NCI-H2171 (cell line): ENCODE measurements at places on chromosomes 3 and 15.

DNA sequence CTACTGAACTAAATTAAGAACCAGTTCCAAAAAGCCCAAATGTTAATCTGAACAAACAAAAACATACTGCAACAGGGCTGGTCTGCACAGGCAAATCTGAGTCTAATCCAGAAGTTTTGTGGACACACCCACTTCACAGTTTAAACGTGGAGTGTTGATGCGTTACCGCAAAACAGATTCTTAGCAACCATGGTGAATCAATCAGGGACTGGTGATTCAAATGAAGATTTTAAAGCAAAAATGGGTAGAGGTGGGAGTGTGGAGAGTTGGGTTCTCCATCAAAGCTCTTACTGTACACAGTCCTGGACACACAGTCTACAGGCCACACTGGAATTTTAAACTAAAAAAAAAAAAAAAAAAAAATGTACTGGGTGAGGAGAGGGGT, 5.2 kb downstream of the ANXA2 start:
- DNase-seq, result no peak

DNA sequence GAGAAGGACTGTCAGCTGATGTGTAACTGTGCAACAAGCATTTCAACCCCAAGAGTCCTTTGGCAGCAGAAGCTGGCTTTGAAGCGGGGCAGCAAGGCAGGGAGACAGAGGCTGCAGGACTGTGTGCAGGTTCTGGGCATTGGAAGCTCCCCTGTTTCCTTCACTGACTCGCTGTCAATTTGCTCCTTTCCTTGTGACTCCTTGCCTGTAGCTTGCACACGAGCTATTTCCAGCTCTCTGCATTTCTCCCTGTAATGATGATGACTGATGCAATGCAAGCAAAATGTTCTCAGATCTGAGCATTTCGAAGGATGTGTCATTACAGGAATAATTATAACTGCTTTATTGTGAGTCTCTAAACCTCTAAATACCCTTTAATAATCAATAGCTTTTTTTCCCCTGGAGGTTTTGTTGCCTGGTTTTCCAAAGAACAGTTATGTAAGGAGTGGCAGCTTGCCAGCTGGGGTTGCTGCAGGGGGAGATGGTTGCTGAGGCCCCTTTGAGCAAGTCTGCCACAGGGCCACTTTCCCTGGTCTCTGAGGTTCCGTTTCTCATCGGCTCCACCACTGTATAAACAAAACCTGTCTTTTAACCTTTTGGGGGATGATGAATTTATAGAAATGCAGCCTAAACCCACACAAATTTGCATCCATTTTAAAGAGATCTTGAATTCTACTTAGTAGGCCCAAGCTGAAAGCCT, 2.8 kb downstream of the APOD start:
- no peak for DNase-seq

DNA sequence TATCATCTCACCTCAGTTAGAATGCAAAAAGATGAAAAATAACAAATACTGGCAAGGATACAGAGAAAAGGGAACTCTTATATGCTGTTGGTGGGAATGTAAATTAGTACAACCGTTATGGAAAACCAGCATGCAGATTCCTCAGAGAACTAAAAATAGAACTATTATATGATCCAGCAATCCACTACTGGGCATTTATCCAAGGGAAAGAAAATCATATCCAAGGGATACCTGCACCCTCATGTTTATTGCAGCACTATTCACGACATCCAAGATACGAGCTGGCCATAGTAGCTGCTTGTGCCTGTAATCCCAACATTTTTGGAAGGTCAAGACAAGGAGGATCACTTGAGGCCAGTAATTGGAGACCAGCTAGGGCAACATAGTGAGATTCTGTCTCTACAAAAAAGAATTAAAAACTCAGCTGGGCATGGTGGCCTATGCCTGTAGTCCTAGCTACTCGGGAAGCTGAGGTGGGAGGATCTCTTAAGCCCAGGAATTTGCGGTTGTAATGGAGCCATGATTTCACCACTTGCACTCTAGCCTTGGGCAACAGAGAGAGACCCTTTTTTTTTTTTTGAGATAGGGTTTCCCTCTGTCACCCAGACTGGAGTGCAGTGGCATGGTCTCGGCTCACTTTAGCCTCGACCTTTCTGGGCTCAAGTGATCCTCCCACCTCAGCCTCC, 26.6 kb downstream of the USP50 start:
- no peak for DNase-seq

GRCh38 chr3:142947799-142948575, 15.5 kb downstream of the PAQR9 start:
- DNase-seq, result no peak

GRCh38 chr3:198071602-198072287, 111.7 kb downstream of the LMLN start:
- no peak for DNase-seq

- peak; percentile 18 for DNase-seq
Measured at GRCh38 chr3:161409069-161409468, 37.8 kb upstream of the SPTSSB start.

GRCh38 chr15:33031324-33031821, 163.1 kb downstream of the FMN1 start:
- peak; percentile 80 for DNase-seq

DNA sequence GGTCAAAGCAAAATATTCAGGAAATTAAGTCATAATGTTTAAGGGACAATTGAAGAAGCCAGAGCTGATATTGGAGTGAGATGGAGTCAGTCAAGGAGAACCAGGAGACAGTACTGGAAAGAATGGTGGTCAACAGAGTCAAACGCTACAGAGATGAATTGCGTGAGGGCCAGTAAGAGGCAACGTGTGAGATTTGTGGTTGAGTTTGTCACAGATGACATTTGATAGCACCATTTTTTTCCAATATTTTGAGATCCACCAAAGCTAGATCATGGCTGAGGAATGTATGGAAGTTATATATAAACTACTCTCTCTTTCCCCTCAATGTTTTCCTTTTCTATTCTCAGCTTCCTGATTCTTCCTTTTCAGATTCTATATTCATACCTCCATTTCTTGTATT, 375.1 kb upstream of the ROBO2 start:
- DNase-seq, result no peak

DNA sequence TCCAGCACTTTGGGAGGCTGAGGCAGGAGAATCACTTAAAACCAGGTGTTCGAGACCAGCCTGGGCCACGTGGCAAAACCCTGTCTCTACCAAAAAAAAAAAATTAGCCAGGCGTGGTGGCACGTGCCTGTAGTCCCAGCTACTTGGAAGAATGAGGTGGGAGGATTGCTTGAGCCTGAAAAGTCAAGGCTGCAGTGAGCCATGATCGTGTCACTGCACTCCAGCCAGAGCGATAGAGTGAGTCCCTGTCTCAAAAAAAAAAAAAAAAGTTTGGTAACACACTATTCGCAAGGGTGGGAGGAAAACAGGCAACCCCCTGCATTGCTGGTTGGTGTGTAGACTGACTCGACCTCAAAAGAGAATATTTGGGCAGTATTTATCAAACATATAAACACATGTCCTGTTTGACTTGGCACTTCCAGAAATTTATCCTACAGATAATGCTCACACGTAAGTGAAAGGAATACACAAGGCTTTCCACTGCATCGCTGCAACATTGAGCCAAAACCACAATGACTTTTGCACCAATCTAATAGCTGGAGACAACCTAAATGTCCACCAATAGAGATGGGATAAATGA, 3.1 kb upstream of the ANPEP start:
- no peak for DNase-seq

GRCh38 chr3:154338570-154338969, 14.3 kb upstream of the DHX36 start:
- no peak for DNase-seq

GRCh38 chr3:135994708-135995337, 29.3 kb downstream of the PPP2R3A start:
- DNase-seq, result no peak

- no peak for DNase-seq
Measured at GRCh38 chr3:125194061-125194848, 18.3 kb downstream of the SLC12A8 start.

- DNase-seq, result no peak
Measured at GRCh38 chr15:40263024-40263754, 19.7 kb downstream of the ANKRD63 start.

DNA sequence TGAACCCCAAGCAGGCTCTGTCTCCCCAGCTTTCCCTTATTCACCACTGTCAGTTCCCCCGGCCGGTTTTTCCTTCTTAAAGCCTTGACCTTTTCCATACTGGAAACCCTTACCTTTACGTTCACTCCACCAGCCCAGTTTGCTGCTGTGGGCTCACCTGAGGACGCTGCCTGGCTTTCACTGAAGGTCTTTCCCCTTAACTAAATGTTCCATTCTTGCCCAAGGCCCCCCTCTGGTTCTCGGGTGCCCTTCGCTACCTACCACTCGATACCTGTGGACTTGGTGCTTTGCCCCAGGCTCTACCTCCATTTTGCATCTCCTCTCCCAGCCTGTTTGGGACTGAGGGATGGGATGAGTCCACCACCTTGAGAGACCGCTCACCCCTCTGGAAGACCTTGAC, 851 bp downstream of the AP2M1 start:
- DNase-seq, result no peak

- DNase-seq, result no peak
Measured at GRCh38 chr3:146308222-146308621, 57.3 kb upstream of the PLSCR4 start.

GRCh38 chr3:87625876-87626275, 349.5 kb upstream of the POU1F1 start:
- DNase-seq, result no peak

- no peak for DNase-seq
Measured at GRCh38 chr3:14430053-14430452, 27.6 kb downstream of the SLC6A6 start.

GRCh38 chr3:182118066-182118465, 406.3 kb downstream of the SOX2 start:
- DNase-seq, result no peak

- DNase-seq, result no peak
Measured at GRCh38 chr3:72311425-72311824, 526.5 kb upstream of the PROK2 start.

DNA sequence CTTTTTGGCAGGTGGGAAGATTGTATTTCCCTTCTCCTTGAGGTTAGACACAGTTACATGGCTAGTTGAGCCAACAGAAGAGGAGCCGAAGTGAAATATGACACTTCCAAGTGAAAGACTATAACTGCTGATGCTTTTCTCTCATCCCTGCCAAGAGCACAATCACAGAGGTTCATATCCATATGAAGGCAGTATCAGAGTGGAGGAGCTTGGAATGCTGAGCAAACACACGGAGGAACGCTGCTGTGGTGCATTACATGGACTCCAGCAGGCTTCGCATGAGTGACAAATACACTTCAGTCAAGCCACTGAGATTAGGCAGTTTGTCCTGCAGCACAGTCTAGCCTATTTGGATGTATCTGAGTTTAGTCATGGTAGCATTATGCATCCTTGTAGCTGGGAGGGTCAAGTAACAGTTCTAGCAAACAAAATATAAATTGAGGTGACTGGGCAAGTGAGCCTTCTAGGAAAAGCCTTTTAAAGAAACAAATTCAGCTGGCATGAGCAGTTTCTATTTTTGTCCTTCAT, 5.4 kb downstream of the IQCF6 start:
- peak; percentile 21 for DNase-seq

- DNase-seq, result no peak
Measured at GRCh38 chr3:188752850-188753249, 418.9 kb upstream of the TPRG1 start.

GRCh38 chr3:55591888-55592287, 104.8 kb upstream of the WNT5A start:
- DNase-seq, result no peak

DNA sequence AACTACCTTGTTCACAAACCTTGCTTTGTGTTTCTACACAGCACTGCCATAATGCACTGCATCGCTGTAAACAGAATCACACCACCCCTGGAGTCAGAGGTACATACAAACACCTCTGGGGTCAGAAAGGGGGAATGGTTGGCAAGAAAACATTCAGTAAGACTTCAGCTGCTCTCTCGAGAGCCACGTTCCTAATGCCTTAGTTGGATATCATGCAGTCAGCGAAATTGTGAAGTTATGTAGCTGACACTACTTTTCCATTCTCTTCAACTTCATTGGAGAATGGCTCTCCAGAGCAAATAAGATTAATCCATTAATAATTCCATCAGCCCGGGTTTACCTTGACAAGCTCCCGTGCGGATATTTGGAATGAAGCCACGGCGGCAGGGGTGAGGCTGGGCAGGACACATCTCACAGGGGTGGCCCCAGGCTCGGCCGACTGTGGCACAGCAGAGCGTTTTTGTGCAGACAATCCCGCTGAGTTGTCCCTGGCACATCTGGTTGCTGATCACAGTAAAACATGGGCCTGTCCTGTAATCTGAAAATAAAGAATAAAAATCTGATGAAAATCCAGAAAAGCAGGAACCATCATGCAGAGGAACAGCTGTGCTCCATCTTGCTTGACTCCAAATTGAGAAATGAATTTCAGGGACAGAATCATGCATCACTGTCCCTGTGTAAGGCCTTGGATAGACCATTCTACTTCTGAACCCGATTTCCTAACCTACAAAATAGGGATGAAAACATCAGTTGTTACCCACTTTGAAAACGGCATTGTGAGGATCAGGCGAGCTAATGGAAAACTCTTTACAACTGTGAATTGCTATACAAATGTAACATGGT, 108.0 kb downstream of the FBN1 start:
- DNase-seq, result no peak

- no peak for DNase-seq
Measured at GRCh38 chr3:155393316-155393715, 99.8 kb upstream of the STRIT1 start.

- DNase-seq, result no peak
Measured at GRCh38 chr3:121545049-121545573, 677 bp downstream of the POLQ start.

- no peak for DNase-seq
Measured at GRCh38 chr15:85497172-85497569, 116.8 kb downstream of the AKAP13 start.

- no peak for DNase-seq
Measured at GRCh38 chr15:47768735-47769134, 51.4 kb downstream of the SEMA6D start.

- DNase-seq, result peak; percentile 60
Measured at GRCh38 chr15:27990521-27991515, 108.3 kb downstream of the OCA2 start.

DNA sequence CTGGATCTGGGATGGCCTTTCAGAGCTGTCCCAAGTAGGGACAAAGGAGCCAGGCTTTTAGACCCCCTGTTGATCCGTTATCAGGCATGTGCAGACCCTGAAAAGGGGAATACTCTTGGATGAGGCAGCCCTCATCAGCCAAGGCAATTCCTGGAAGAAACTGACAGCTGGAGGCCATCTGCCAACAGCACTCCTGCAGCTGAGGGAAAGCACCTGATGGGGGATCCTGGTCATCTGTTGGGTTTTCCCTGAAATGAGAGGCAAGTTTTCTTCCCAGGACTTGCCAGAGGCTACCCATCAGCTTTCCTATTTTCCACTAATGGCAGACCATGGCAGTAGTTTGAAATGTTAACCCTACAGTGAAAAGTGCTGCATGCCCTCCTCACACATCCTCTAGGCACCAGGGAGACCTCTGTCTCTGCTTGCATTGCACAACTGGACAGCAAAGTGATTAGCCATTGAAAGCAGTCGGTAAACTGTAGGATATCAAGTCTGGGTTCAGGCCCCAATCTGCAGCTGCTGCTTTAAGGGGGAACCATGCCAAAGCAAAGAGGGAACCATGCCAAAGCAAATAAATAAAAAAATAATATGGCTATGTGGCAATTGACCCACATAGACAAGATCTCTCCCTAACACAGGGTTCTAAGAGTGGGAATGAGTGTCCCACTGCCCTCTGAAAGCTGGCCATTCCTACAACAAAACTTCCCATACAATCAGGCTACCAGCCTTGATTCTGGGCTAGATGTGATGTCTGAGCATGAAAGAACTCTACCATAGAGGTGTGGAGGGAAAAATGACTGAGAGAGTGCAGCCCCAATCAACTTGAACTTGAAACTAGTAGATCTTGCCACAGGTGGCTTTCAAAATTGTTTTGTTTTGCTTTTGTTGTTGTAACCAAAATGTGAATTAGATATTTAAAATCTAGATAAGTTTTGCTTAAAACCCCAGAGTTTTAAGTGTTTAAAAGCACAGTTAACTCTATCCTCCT, 232.0 kb upstream of the STT3B start:
- DNase-seq, result no peak
